ENCODE measurements at places on chromosomes 4 and X.
A peak's percentile ranks its signal among the peaks of the same experiment; 100 is the strongest.

- no peak for DNase-seq
Observed at GRCh38 chrX:134544513-134545151, 84.7 kb downstream of the HPRT1 start.

GRCh38 chr4:99832321-99832720 is 15.7 kb downstream of the DAPP1 start:
- no peak for DNase-seq

DNA sequence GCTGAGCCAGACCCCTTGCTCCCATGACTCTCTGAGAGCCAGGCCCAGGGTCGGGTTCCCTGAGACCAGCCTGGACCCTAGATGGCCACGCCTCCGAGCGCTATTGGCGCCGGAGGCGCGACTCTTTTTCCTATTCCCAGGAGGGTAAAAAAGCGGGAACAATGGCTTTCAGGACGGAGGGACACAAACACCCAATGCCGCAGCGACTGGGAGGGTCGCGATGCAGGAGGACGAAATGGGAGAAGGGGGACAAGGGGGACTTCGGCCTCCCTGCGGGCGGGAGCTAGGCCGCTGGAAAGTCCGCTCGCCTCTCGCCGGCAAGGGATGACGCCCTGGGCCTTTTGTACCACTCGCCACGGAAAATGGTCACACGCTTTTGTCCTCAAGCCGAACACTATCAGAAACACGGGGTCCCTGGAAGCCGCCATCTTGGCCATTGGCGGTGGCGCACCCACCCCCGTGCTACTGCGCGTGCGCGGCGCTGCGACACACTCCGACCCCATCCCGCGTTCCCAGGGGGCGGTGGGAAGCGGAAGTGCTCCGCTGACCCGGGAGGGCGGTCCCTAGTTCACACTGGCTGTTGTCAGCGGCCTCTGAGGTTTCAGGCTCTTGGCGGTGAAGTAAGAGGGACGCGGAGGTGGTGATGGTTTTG is 98.4 kb downstream of the ZNF674 start:
- DNase-seq: peak; percentile 78

GRCh38 chr4:40916880-40917279 is 167.1 kb downstream of the NSUN7 start:
- DNase-seq: no peak

- DNase-seq: no peak
Observed at GRCh38 chrX:37746951-37747350, 32.9 kb upstream of the CYBB start.

GRCh38 chr4:87390551-87390890 is 467 bp downstream of the HSD17B11 start:
- no peak for DNase-seq

DNA sequence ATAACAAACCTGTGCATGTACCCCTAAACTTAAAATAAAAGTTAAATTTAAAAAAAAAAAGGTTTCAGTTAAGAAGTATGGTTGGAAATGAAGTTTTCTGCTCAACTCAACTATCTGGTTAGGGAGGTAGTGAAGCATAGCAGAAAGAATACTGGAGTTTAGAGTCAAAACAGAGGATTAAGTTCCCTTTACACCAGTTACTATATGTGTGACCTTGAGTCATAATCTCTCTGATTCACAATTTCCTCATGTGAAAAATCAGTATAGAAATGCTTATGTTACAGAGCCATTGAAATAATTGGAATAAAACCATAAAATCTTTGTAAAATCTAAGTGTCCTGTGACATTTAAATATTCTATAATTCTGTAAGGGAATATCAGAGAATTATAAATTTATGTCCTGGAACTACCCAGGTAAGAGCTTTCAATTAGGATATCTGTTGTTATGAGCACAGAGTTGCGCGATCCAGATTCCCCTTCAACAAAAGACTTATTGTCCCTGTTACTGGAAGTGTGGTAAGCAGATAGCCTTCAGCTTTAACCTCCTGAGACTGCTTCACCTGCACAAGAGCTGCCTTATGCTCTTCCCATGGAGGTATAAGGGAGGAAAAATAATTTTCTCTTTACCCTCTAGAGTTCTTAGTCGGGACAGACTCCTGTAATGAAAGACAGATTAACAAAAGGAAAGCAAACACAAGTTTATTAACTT is 203.8 kb upstream of the NRK start:
- DNase-seq: no peak

GRCh38 chrX:10685923-10686595 is 65.7 kb upstream of the MID1 start:
- DNase-seq: no peak

DNA sequence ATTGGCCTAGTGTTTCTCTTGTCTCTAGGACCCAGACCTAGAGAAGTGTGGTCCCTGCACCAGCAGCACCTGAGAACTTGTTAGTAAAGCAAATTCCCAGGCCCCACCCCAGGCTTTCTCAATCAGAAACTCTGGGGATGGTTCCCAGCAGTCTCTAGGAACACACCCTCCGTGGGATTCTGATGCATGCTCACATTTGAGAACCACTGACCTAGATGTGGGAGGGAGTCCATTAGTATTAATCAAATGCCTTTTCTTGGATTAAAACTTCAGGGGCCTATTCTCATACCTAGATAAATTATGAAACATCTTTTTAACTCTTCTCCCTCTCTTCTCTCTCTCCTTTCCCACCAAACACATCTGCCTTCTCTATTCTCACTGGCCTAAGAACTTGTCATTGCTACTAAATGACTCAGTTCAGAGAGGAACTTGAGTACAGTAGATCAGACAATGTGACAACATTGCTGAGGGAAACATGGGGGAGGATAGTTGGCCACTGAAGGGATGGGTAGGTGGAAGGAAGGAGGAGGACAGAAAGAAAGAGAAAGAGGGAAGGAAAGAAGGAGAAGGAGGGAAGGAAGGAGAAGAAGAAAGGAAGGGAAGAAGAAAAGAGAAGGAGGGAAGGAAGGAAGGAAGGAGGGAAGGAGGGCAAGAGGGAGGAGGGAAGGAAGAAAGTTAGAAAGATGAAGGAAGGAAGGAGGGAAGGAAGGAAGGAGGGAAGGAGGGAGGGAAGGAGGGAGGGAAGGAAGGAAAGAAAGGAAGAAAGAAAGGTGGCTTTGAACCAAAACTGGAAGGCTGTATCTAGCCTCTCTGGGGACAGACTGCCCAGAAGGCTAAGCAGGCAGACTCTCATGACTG is 132.7 kb upstream of the MAP3K15 start:
- DNase-seq: no peak

DNA sequence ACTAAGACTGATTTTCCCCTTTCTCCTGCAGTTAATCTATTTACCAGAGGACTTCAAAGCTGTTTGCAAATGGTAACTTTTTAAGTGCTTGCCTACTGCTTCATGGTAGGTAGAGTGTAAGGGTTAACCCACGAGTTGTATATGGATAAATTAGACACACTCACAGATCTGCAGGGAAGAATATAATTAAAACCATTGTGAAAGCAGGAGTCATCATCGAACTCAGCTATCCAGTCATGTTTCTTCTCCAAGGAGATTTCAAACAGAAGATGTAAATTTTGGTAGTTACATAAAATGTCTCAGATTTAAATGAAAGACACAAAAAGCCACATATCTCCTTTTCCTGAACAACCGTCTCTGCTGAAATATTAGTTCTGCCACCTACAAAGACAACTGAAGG is 549 bp upstream of the XG start:
- no peak for DNase-seq

DNA sequence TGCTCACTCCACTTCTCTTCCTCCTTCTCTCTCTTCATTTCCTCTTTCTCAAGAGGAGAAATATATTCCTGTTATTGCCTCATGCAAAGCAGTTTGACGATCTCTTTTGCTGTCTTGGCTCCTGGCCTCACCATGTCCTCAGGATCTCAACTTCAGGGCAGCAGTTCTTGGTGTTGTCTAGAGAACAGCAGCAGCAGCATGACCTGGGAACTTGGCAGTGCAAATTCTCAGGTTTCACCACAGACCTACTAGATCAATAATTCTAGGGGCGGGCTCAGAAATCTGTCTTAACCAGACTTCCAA is 193.4 kb upstream of the EDNRA start:
- no peak for DNase-seq

DNA sequence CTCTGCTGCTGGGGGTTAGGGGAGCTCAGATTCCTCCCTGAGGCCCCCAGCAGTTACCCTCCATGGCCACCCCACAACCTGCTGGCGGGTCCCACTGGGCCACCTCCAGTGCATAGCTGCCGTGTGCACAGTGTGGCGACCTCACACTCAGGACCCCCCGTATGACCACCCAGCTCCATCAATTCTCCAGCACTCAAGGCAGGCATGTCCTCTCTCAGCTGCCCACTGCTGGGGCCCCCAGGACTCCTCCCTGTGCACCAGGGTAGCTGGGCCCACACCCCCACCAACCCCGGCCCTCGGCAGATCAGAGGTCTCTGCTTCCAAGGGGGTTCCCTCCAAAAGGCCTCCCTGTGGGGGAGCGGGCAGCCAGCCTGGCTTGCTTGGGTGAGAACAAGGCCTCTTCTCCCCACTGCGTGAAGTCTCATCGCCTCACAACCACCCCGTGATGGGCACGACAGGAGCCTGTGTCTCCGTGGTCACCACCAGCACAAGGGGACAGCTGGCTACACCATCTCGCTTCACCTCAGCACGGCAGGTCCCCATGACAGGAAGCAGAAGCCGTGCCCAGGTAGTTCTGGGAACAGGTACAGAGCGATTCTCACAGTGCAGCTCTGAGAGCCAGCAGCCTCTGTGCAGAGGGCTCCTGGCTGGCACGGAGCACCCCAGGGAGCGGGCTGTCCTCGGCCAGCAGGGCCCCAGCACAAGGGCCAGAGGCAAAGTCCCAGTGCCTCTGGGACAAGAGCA is 4.6 kb upstream of the HAUS3 start:
- DNase-seq: no peak

GRCh38 chrX:25665431-25665830 is 472.7 kb upstream of the MAGEB18 start:
- no peak for DNase-seq

GRCh38 chr4:70364002-70364401 is 3.4 kb downstream of the SMR3A start:
- DNase-seq: no peak

DNA sequence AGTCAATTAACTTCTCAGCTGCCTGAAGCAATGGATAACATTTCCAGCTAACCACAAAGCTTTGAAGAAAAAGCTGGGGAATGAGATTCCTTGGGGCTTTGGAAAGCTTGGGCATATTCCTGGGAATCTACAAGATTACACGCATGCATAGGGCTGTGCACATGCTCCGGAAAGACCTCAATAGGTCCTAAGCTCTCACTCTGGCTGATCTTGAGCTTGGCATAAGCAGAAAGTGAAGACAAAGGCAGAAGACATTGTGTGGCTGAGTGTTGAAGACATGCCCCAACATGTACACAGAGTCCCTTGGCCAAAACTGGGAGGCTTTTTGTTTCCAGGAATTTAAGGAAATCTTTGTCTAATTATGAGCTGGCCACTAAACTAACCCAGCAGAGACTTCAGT is 31.2 kb downstream of the ATG4A start:
- no peak for DNase-seq
